Activated T-helper 9 cell treated with anti-CD3 and anti-CD28 coated beads, Interleukin-2, amount 50 U/mL, for 16 hours (primary cell): ENCODE measurements at places on chromosomes 1 and 21.

DNA sequence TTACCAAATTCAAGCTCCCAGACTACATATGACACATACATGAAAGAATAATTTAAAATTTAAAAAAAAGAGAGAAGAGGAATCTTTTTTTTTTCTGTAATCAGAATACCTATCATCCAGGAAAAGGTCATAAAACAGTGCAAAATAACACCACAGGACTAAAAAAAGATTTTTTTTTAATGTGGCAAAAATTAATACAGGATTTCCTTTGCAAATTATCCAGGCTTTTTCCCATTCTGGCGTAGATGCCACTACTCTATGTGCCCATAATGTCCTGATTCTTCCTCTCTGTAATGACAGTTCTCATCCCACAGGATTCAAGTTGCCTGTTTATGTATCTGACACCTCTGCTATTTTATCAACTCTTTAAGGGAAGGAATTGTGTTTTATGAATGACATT is 429.6 kb downstream of the SMYD3 start:
- DNase-seq = no peak

GRCh38 chr1:150083907-150084306 is 16.3 kb downstream of the VPS45 start:
- DNase-seq = no peak

- no peak for DNase-seq
Measured at GRCh38 chr1:42576935-42577334, 81.3 kb upstream of the PPIH start.

GRCh38 chr1:172818841-172819527 is 160.1 kb downstream of the FASLG start:
- DNase-seq = peak; percentile 20

- DNase-seq = no peak
Measured at GRCh38 chr1:51328279-51328678, 2.1 kb downstream of the TTC39A start.

GRCh38 chr1:59670662-59671061 is 144.1 kb upstream of the HOOK1 start:
- DNase-seq = no peak

- no peak for DNase-seq
Measured at GRCh38 chr21:37357691-37358090, 8.9 kb upstream of the DYRK1A start.

DNA sequence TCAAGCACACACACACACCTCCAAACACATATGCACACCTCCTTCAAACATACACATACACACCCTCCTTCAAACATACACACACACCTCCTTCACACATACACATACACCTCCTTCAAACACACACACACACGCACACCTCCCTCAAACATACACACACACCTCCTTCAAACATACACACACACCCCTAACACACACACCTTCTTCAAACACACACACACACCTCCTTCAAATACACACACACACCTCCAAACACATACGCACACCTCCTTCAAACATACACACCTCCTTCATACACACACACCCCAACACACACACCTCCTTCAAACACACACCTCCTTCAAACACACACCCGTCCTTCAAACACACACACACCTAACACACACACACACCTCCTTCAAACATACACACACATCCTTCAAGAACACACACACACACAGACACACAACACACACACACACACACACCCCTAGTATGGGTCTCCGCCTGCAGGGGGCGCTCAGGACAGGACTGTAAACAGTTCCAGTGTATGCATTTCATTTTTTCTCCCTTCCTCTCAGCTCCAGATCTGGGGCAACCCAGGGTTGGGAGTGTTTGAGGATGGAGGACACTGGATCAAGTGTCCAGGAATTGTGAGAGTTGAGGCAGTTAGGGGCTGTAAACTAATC is 12.1 kb downstream of the LGR6 start:
- DNase-seq = no peak

DNA sequence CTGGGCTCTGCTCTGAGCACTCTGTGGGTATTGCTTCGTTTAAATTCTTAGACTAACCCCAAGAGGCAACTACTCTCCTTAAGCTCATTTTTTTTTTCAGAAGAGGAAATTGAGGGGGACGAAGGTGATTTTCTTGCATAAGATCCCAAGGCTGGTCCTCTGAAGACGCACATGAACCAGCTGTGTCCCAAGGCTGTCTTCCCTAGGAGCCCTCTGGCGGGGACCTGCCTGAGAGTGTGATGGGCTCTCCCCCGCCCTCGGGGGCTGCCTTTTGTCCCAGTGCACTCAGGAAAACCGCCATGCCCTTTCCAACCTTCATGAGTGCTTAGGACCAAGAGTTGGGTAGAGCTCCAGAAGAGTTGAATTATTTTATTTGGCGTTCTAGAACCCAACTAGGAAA is 21.7 kb downstream of the UMODL1 start:
- DNase-seq = no peak

- DNase-seq = no peak
Measured at GRCh38 chr1:236950365-236950764, 53.9 kb downstream of the MT1HL1 start.

DNA sequence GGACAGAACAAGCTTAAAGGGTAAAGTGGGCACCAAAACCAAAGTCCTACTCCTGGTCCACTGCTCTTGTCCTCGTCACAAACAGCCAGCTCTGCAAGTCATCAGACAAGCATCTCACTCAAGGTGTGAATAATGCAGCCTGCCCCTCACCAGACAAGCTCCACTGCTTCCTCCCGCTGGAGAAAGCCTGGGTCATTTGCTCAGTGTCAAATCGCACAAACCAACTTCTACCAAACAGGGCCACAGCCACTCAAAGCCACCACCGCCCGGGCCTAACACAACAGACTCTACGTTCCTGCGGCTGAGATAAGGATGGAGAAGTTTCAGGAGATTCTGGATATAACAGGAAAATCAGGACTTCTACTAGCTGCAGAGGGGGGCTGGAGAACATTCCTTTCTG is 3.3 kb downstream of the SSBP3 start:
- no peak for DNase-seq

DNA sequence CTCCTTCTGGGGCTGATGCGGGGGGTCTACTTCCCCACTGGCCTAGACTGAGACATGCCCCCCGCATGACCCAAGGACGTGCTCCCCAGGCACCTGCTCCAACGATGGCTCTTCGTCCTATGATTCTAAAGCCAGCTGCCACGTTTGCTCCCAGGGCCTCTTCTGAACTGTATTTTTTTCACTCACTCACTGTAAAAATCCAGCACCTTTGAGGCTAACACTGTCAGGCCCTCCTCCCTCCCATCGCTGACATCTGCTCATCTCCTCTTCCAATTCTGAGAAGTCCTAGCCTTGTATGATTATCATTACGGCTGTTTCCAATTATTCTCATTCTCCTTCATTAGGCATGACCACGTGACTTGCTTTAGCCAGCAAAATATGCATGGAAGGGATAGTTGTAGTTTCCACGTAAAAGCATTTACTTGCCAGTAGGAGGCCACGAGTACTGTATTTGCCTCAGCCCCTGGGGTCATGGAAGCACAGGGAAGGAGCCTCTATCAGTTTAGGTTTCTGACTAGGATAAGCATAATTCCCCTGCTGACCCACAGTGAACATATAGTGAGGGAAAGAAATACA is 19.1 kb upstream of the EDN2 start:
- DNase-seq = no peak

GRCh38 chr1:219533280-219533679 is 79.6 kb downstream of the ZC3H11B start:
- no peak for DNase-seq

DNA sequence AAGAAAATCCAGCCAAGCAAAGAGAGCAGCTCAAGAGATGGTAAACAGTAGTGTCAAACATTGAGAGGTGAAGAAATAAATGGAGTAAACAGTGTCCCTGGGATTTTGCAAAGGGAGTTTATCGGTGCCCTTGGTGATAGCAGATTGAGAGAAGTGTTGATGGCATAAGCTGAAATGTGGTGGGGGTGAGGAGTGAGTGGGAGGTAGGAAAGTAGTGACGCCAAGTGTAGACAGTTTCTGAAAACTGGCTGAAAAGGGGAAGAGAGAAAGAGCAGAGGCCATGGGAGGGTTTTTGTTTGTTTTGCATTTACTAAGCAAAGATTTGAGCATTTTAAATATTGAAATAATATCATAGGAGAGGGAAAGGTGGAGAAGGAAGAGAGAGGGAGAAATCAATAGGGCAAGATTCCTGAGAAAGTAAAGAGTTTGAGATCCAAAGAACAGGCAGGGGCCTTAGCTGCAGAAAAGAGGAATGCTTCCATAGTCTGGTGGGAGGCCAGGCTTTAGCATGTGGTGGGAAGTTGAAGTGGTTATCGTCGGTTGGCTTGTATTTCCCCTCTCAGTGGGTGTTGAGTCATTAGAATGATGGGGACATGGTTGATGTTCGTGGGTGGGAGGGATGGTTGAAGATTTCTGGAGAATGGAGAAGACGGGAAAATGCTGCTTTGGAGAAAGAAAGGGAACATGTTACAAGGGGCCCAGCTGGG is 26.8 kb upstream of the RASAL2 start:
- DNase-seq = no peak

DNA sequence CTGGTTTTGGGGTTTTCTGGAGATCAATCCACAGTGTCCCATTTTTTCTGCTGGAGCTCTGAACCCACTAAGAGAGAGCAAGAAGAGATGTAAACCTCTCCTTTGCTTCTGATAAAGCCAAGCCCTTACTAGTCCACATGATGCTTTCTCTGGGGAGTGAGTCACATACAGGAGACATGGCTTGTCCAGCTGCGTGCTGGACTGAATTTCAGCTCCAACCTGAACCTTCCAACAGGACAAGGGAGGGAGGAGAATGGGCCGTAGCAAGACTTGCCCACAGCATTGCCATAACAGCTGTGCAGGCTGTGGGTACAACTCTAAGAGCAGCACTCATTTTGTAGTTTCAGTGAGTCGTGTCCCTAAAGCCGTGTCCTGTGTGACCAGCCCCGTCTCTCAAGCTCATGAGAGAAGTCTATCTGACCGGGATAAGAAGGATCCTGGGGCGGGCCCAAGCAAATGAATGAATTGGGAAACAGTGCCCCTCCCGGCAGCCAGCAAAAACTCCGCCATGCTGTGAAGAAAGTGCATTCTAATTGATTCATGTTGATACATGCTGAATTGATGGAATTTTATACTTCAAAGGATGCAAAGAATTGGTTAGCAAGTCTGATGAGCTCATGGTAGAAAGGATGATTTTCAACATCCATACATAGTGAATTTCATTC is 195.2 kb downstream of the GABPA start:
- DNase-seq = no peak

GRCh38 chr1:13517193-13517812 is 3.5 kb upstream of the LRRC38 start:
- DNase-seq = no peak

DNA sequence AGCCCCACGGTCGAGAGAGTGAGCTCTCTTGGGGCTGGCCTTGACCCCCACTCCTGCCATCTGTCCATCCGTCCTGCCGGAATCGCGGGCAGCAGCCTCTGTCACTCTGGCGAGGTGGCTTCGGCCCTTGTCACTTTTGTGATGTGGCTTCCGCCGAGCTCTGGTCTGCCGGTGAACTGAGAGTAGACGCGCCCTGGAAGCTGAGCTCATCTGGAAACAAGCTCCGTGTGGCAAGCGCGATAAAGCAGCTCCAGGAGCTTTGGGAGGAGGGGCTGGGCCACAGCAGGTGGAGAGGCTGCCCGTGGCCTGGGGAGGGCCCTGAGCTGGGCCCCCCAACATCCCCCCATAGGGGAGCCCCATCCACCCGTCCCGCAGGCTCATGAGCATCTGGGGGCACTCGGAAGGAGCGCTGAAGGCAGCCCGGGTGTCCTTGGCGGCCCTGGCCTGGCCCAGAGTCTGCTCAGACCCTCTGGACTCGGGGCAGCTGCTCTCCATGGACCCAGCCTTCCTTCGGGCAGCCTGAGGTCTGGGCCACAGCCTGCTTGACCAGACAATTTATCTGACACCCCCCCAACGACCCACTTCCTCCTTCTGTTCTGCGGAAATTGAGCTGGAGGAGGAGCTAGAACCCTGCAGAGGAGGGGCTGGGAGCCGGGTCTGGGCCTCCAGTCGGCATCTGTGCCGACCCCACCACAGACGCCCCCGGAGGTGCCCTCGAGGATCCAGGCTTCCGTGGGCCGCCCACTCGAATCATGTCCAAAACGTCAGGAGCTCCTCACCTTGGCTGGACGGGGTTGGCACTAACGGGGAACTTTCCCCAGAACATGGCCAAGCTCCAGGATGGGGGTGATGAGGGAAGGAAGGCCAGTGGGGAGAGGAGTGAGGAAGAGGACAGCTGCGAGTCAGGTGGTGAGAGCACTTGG is 59.1 kb downstream of the SLC19A1 start:
- DNase-seq = no peak

DNA sequence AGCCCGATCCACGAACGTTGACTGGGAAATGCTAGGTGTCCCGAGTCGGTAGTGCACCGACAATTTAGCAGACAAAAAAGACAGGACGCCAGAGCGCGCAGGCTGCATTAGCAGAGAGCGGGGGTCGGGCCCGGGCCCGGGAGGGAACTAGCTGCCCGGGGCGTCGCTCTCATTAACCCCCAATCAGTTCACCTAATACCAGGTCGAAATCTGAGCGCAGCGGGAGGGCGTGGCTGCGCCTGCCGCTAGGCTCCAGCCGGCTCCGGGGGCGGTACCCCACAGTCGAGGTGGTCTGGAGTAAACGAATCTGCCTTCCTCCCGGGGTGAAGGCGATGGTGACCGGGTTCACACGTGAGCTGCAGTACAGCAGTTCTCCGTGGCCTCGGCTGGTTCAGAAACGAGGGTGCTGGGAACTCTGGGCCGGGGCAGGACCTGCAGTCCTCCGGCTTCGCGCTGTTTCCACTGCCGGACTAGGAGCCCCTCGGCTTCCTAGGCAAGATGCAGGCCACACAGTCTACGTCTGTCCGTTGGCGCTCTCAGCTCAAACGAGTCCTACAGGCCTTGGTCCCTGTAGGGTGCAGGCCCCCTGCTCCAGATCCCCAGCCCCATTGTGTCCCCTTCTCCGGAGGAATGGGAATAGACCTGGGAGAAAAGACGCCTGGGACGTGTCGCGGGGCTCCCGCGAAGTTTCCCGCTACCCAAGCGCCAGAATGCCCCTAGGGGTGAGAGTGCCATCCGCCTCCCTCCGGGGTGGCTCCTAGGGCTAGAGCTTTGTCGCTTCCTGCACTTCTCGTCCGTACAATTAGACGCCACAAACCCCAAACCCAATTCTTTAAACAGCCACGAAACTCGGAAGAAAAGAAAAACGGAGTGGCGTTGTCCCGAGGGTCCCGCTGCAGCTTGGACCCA is 2.0 kb downstream of the GFI1 start:
- peak; percentile 58 for DNase-seq

DNA sequence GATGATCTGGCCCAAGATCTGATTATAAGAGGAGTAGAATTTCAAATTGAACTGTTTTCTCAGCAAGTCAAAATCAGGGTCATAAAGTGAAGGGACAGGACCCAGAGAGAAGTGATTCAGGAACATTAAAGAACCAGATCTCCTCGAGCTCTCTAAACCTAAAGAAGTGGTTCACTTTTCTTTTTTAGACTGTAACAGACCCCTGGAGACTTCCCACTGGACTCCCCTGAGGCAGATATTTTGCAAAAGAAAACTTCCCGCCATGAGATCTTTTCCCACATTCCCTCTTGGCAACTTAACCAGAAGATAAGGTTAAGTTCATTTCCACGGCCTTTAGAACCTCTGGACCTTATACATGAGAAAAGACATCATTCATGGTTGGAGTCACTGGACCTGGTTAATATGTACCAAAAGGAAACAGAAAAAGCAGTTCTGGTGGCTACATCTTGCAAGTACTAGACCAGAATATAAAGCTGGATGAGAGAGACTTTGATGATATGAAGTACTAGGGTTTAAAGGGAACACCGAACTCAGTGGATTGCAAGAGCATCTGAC is 1061.4 kb downstream of the MRPL39 start:
- no peak for DNase-seq
